ENCODE measurements at places on chromosomes 6 and 20.

DNA sequence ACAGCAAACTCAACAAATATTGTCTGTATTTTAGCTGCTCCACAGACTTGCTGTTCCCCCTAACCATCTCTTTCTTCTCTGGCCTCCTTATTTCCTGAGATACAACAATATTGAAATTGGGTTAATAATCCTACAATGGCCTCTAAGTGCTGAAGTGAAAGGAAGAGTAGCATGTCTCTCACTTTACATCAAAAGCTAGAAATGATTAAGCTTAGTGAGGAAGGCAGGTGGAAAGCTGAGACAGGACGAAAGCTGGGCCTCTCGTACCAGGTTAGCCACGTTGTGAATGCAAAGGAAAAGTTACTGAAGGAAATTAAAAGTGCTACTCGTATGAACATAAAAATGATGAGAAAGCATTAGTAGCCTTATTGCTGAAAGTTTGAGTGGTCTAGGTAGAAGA lies 63.8 kb downstream of the ELOVL5 start:
- no peak for DNase-seq

- no peak for DNase-seq
Measured at GRCh38 chr6:16199804-16200203, 38.6 kb upstream of the GMPR start.

GRCh38 chr20:3046677-3047462 lies 1.0 kb downstream of the MRPS26 start:
- DNase-seq, result no peak

DNA sequence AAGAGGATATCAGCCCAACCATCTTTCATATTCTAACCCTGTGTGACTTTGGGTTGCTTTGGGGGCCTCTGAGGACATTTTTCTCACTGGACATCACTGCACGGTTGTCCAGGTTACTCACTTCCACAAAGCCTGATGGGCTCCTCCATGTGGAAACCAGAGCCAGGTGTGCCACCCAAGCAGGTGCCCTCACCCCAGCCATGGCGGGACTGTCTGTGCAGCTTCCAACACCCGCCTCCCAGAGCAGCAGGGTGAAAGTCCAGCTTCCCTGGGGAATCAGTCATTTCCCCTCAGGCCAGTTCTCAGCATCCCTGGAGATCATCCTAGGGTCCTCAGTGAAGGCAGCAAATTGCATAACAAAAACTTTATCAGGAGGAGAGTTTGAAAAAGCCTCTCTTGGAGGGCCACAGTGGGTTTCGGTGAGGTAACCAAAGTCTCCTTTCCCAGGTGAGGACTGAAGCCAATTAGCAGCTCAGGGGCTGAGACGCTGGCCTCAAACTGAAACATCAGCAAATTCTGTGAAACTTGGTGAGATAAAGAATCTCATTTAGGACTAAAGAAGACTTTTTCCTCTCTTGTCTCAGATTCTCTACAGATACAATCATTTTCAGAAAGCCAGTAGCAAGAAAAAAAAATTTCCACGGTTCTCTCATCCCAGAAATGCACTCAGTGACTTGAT lies 289.6 kb upstream of the CDH4 start:
- no peak for DNase-seq
